Urinary bladder (tissue), 4 donors: ENCODE measurements at places on chromosomes 2 and 18.

DNA sequence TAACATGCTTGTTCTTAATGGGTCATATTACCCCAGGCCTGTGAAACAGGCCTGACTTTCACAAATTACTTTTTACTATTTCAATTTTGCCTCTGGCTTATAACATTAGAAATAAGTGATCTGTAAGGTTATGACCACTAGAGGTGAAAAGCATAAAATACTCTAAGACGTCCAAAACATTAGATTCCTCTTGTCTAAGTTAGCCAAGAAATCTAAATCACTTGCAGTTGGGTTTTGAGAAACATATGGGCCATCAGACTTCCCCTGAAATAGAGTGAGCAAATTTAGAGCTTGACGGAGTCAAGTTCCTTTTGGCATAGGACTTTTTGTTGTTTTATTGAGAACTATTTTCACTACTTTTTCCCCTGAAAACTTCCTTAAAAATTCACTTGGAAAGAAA lies 32.7 kb upstream of the RIT2 start:
- DNase-seq = no peak

GRCh38 chr2:110863726-110864125 lies 131.4 kb downstream of the ACOXL start:
- no peak for DNase-seq

GRCh38 chr2:99565227-99565626 lies 75.4 kb upstream of the REV1 start:
- no peak for DNase-seq

GRCh38 chr18:36733150-36733549 lies 95.7 kb downstream of the TPGS2 start:
- DNase-seq = no peak

GRCh38 chr2:64260817-64261216 lies 116.6 kb upstream of the PELI1 start:
- DNase-seq = no peak

GRCh38 chr18:34592961-34593382 lies 117.1 kb upstream of the DTNA start:
- DNase-seq = peak; percentile 5

GRCh38 chr2:140600116-140600515 lies 1530.7 kb downstream of the LRP1B start:
- no peak for DNase-seq

DNA sequence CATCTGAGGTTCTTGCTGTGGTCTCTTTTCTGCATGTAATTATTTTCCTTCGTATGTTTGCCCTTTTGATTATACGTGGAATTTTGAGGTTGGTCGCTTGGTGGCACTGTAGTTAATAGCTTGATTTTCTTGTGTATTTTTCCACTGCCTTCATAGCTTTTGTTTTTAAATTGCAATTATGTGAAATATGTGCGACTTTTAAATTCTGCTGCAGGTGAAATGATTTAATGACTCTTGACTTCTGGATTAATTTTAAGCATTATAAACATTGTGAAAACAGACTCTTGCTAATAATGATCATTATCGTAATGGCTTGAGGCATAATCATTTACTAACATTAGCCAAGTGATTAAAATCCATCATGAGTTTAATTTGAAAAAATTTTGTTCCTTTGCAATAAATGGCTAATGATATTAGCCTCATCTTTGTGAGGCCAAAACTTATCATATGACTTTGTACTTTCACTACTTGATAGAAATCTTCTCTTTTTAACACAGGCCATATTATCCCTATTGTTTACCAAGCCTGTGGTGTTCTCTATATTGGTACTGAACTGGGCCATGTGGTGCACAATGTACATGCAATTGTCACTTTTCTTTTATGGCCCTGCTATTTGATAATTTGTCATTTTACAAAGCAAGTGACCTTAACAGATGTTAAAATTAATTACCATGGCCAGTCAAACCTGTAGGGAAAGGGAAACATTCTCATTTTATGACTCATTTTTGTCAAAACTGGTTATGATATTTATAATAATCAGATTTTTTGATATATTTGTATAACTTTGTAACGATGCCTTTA lies 62.8 kb upstream of the NEUROD1 start:
- peak; percentile 29 for DNase-seq

DNA sequence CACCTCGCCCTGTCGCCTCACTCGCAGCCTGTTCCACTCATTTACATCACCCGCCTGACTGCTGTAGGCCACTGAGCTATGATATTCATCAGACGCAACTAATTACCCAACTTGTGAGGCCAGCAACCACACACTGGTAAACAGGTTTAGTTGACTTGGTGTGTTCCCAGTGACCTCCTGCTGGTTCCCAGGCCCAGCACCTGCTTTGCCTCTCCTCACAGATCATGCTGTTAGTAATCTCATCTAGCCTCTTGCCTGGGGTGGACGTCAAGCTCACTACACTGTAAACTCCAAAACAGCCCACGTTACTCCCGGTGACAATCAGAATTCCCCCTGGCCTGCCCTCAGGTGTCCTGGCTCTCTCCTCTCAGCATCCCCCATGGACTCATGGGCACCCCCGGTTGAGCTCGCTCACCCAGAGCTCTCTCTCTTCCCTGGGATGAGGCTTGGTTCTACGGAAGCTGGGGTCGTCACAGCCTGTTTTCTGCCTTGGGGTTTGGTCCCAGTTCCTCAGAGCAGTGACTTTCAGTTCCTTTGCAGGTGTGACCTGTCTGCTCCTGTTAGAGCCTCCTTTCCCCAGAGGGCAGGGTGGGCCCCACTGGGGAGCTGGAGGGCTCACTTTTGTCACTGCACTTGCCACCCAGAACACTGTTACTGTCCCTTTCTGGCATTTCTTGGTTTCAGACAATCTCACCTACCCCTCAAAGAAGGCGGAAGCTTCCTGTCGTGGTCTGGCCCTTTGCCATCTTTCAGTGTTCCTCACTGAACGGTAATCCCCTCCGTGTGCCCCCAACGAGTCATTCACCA lies 40.3 kb downstream of the INPP5D start:
- no peak for DNase-seq

DNA sequence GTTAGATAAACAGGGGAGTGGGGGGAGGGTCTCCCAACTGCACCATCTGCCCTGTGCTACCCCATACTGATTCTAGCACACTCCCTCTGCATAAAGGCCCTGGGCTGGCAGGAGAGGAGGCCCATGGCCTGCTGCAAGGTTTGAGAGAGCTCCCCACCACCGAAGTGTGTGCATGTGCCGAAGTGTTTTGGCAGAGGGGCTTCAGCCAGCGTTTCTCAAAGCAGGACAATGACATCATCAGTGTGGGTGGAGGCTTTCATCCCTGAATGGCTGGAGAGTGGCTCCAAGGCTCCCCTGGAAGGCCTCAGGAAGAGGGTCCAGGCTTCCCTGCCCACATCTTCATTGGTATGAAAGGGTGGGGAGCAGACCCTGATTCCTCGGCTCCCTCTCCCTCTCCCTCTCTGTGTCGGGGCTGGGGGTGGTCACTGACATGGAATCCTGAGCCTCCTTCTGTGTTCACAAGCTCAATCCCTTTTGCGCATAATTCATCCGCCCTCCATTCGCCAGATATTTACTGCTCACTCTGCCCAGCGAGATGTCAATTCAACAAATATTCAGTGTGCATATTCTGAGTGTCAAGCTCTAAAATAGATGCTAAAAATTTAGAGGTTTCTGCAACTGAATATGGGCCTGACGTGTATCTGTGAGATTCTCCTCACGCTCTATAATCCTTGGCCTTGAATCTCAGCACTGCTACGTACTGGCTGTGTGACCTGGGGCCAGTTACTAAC lies 122.1 kb downstream of the CELF4 start:
- DNase-seq = no peak

DNA sequence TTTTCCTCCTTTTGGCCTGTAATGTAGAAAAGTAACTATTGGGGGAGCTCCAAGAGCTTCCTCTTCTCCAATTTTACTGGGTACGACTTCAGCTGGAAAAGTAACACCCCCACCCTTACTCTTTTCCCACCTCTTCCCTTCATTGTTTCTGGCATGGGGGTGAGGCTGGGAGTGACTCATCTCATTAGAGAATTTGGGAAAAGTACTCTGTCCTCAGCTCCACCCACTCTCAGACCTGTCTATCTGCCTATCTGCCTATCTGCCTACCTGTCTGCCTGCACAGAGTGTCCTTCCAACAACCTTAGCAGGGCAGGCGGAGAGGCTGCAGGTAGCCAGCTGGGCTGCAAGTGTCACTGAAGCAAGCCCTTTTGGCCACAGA lies 93.6 kb downstream of the EPHA4 start:
- no peak for DNase-seq

GRCh38 chr2:152486737-152487400 lies 151.9 kb downstream of the FMNL2 start:
- no peak for DNase-seq

- no peak for DNase-seq
Observed at GRCh38 chr18:79918615-79919011, 32.8 kb downstream of the SLC66A2 start.

- DNase-seq = no peak
Observed at GRCh38 chr2:4029081-4029480, 325.7 kb downstream of the DCDC2C start.

DNA sequence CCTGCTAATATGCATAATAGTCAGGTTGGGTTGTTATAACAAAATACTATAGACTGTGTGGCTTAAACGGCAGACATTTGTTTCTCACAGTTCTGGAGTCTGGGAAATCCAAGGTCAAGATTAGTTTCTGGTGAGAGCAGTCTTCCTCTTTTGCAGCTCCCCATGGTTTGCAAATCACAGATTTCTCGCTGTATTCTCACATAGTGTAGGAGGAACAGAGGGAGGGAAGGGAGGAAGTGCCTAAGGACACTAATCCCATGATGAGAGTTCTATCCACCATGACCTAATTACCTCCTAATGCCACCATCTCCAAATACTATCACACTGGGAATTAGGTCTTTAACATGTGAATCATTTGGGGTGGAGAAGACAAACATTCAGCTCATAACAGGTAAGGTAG lies 20.1 kb upstream of the PTH2R start:
- no peak for DNase-seq

GRCh38 chr2:133148187-133148586 lies 420.1 kb downstream of the NCKAP5 start:
- DNase-seq = no peak

DNA sequence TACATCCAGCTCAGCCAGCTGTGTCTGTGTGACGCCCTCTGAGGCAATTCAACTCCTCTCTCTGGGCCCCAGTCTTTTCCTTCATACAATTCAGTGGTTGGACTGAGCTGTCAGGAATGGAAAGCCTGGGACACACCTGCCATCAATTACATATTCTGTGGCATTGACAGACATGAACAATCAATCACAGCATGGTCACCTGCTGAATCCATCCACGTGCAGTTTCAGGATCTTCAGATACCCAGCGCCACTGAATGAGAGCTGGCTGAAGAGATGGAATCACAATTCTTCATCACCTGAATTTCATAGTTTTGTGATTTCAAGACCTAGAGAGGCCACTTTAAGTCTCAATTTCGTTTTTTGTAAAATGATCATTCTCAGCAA lies 5.1 kb downstream of the ADRA2B start:
- DNase-seq = no peak

- DNase-seq = no peak
Observed at GRCh38 chr2:201644001-201644400, 698 bp upstream of the TMEM237 start.

GRCh38 chr2:178386986-178387597 lies 63.9 kb downstream of the PRKRA start:
- DNase-seq = no peak

GRCh38 chr2:195466427-195466826 lies 190.6 kb upstream of the SLC39A10 start:
- DNase-seq = no peak

- DNase-seq = no peak
Observed at GRCh38 chr2:120761164-120761861, 25.6 kb downstream of the GLI2 start.

- no peak for DNase-seq
Observed at GRCh38 chr2:118622913-118623312, 224.5 kb downstream of the EN1 start.

DNA sequence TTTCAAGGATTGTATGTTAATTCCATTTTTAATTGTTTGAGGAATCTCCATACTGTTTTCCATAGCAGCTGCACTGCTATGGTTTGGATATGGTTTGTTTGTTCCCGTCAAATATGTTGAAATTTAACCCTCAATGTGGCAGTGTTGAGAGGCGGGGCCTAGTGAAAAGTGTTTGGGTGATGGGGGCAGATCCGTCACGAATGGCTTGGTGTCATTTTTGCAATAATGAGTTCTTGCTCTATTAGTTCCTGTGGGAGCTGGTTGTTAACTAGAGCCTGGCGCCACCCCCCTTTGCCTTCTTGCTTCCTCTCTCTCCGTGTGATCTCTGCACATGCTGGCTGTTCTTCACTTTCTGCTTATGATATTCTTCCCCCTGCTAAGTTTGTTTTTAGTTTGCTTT lies 71.4 kb upstream of the LDLRAD4 start:
- DNase-seq = no peak

DNA sequence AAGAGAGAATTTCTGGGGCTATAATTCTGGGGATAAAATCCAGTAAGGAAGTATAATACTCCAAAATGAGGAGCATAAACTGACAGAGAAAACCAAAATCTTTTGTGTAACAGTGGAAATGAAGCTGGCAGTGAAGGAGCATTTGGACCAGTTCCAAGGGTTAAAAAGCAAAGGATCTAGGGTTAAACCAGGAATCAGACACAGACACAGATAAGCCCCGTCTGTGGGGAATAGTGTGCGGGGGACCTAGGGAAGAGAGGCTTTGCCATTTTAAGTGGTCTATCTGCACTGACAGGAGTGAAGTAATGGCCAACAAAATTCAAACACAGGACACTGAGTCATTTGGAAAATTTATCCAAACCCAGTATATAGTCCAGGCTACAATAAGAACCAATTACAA lies 23.4 kb downstream of the SAP130 start:
- no peak for DNase-seq

DNA sequence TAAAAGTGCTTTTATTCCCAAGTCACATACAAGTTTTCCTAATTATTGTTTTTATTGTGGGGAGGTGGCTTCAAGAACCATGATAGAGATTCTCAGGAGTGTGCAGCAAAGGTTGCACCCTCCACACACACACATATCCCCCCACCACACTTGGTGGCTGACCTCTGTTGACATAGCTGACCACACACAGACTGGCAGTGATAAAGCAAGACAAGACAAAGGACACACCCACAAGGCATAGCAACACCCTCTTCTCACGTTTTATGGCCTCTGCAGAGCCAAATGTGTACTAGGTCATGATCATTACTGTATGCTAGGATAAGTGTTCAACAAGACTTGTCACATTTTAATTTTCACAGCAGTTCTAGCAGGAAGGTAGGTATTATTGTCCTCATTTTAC lies 143.0 kb upstream of the EPC2 start:
- no peak for DNase-seq

- no peak for DNase-seq
Observed at GRCh38 chr18:63143330-63143771, 176.2 kb downstream of the BCL2 start.

DNA sequence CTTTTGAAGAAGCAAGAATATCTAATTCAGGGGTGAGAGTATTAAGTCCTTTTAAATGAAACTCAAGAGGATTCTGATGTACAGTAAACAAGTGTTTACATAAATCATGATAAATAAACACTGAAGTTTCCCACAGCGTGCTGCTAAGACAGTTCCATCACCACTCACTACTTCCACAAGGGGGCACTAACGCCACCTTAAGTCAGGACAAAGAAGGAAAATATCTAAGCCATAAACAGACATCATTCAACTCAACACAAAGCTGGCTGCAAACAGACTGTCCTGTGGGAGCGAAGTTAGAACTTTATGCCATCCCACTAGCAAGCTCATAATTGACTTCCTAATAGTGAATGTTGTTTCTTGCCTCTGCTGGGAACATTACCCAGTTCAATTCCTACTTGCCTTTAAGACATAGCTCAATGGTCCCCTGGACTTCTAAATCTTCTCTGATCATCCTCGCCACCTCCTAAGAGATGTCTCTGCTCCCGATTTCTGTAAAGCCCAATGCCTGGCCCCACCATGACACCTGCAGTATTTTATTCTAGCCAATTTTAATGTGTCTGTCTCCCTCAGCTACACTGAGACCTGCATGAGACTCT lies 36.5 kb downstream of the MRPL44 start:
- peak; percentile 48 for DNase-seq
